ENCODE measurements at places on chromosomes 3 and 15. TPM values are rescaled to one million over a fixed set of nuclear protein-coding genes. Genes with fewer than 3 reads are reported as not detected.

Gene ISLR2
- not detected for total RNA-seq

DNA sequence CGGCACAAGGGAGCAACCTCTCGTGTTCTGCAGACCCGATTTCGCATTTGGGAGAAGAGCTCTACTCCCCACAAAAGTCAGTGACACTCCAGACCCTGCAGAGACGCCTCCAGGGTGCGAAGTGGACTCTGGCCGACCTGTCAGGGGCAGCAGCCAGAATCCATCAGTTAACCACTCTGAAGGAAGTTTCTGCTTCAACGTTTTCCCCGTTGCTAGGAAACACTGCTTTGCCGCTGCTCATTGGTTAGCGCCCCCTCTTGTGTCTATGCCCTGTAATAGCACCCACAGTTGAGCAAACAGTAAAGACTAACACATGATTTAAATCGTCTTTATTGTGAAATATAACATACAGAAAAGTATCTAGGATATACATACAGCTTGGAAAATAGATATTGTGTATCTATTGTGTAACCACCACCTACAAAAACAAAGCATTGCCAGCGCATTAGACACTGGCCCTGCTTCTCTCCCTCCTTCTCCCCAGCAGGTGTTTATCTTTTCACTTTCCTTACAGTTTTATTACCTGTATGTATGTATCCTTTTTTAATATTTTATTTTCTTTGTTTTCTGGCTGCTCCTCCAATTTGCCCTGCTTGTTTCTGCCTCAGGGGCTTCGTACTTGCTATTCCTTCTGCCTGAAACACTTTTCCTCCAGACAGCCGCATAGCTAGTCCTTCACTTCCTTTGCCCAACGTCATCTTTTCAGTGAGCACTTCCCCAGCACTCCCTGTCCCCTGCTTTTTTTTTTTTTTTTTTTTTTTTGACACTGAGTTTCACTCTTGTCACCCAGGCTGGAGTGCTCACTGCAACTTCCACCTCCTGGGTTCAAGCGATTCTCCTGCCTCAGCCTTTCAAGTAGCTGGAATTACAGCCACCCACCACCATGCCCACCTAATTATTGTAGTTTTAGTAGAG, 38.8 kb downstream of the TMEM40 start:
- H3K4me3 ChIP-seq = peak overlapping the region; percentile 7
- peak; percentile 45 for DNase-seq
- H3K27ac ChIP-seq = no peak overlapping the region
- H3K27me3 ChIP-seq = no peaks in the 10 kb centered on the region
- no peaks in the 10 kb centered on the region for H3K4me1 ChIP-seq

DNA sequence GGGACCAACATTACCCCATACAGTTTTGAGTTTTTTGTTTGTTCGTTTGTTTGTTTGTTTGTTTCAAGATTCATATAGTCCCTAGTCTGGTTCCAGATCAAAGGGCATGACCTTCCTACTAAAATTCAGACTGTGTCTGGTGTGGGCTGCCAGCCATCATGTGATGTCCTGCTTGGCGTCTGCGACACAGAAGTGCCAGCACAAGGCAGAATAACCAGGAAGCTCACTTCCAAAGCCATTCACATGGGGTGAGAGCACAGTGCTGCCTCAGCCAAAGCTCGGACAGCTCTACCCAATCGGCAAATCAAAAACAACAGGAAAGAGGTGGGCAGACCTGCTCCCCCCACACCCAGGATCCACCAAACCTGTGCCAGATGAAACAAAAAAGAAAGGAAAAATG, 142.6 kb upstream of the THBS1 start:
- H3K27ac ChIP-seq = no peak overlapping the region
- no peak overlapping the region for H3K4me3 ChIP-seq
- H3K4me1 ChIP-seq = no peaks in the 10 kb centered on the region
- no peaks in the 10 kb centered on the region for H3K36me3 ChIP-seq

Gene C3orf52
- 0.98 TPM for total RNA-seq

- H3K4me3 ChIP-seq = no peak overlapping the region
- H3K27me3 ChIP-seq = no peaks in the 10 kb centered on the region
- H3K27ac ChIP-seq = peak overlapping the region; percentile 6
- H3K36me3 ChIP-seq = no peaks in the 10 kb centered on the region
Measured at GRCh38 chr3:11228041-11228440, 44.2 kb upstream of the ATG7 start.

Gene SERINC4
- not detected for total RNA-seq

Gene SMCO1
- not detected for total RNA-seq

Gene RYK
- total RNA-seq = 60.5 TPM

- H3K36me3 ChIP-seq = no peaks in the 10 kb centered on the region
- H3K27me3 ChIP-seq = no peaks in the 10 kb centered on the region
- H3K4me1 ChIP-seq = peaks cover 73% of the 10 kb centered on the region
- H3K4me3 ChIP-seq = peak within 1 kb of the TSS; percentile 98
- peak within 1 kb of the TSS; percentile 86 for H3K27ac ChIP-seq
- DNase-seq = peak; percentile 83
Measured at GRCh38 chr15:60397772-60398445, at the start of gene ANXA2. ANXA2 (minus strand) TSS chr15:60397986; CDS start chr15:60386075, 11,911 bp downstream.

- no peak overlapping the region for H3K27ac ChIP-seq
- H3K4me3 ChIP-seq = no peak overlapping the region
- no peaks in the 10 kb centered on the region for H3K27me3 ChIP-seq
- H3K4me1 ChIP-seq = no peaks in the 10 kb centered on the region
Measured at GRCh38 chr3:59467476-59467875, 417.7 kb upstream of the CFAP20DC start.

- DNase-seq = no peak
- H3K4me3 ChIP-seq = no peak overlapping the region
- no peak overlapping the region for H3K27ac ChIP-seq
- no peaks in the 10 kb centered on the region for H3K36me3 ChIP-seq
- no peaks in the 10 kb centered on the region for H3K27me3 ChIP-seq
- no peaks in the 10 kb centered on the region for H3K4me1 ChIP-seq
Measured at GRCh38 chr15:48628832-48629231, 16.7 kb downstream of the FBN1 start.

- H3K4me1 ChIP-seq = peaks cover 15% of the 10 kb centered on the region
- no peak for DNase-seq
- no peak overlapping the region for H3K27ac ChIP-seq
- no peak overlapping the region for H3K4me3 ChIP-seq
Measured at GRCh38 chr3:40715551-40715950, 190.8 kb downstream of the ZNF621 start.

DNA sequence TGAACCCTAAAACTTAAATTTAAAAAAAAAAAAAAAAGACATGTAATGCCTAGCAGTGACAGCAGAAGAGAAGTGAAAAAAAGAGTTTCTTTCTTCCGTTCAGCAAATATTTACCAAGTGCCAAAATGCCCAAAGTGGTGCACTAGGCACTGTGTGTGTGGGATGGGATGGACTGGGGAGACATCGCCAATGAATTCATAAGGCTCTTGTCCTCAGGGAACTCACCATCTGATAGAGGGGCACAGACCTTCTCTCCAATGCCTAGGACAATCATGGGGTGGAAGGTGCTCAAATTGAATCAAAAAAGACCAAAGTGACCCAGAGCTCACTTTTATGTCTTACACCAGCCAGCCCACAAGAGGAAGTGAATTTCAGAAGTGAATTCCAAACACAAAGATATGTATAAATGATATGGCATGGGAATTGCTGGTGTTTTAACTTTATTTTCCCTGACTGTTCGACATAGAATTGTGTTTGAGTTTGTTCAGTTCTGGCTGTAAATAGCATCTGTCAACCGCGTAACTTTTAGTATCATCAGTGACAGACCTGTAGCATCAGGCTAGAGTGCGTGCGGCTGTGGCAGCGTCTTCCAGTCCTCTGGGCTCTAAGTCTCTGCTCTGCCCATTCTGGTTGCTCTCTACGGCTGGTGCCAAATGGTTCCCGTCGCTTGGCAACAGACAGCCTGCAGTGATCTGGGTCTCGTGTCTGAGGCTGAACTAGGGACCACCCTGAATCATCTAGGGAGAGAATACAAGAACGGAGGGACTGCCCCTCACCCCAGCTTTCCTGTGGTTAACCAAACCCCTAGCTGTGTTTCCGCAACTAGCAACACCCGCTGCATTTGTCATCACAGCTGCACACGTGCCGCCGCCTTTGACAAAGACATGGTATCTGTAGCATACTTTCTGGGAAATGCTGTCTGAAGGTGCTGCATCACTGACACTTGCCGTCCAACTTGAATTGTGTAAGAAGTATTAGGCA, 154.0 kb upstream of the THBS1 start:
- DNase-seq = peak; percentile 25
- no peak overlapping the region for H3K4me3 ChIP-seq
- no peaks in the 10 kb centered on the region for H3K36me3 ChIP-seq
- no peaks in the 10 kb centered on the region for H3K4me1 ChIP-seq
- no peak overlapping the region for H3K27ac ChIP-seq

GRCh38 chr3:58073301-58074108, 65.3 kb downstream of the FLNB start:
- H3K36me3 ChIP-seq = no peaks in the 10 kb centered on the region
- no peaks in the 10 kb centered on the region for H3K27me3 ChIP-seq
- peaks cover 65% of the 10 kb centered on the region for H3K4me1 ChIP-seq
- peak overlapping the region; percentile 77 for H3K27ac ChIP-seq
- no peak overlapping the region for H3K4me3 ChIP-seq

GRCh38 chr3:46904303-46905212, 27.0 kb downstream of the PTH1R start:
- H3K27ac ChIP-seq = no peak overlapping the region
- no peak overlapping the region for H3K4me3 ChIP-seq
- no peak for DNase-seq
- no peaks in the 10 kb centered on the region for H3K27me3 ChIP-seq
- no peaks in the 10 kb centered on the region for H3K36me3 ChIP-seq

DNA sequence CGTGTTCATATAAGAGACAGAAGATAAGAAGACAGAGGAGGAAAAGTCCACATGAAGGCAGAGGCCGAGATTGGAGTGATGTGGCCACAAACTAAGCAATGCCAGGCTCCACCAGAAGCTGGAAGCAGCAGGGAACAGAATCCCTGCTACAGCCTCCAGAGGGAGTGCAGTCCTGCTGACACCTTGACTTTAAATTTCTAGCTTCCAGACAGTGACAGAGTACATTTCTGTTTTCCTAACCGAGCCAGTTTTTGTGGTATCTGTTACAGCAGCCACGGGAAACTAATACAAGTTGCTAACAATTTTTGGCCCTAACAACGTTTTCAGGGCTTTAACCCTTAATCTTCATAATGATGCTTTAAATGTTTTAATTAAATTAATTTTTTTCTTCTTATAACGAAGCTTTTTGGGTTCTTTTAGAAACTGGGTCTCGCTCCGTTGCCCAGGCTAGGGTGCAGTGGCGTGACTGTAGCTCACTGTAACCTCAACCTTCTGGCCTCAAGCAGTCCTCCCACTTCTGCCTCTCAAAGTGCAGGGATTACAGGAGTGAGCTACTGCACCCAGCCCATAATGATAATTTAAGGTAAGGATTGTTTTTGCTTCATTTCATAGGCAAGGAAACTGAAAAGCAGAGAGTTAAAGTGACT, 202.3 kb upstream of the PROK2 start:
- DNase-seq = no peak
- H3K4me3 ChIP-seq = no peak overlapping the region
- no peaks in the 10 kb centered on the region for H3K4me1 ChIP-seq
- H3K27ac ChIP-seq = no peak overlapping the region
- no peaks in the 10 kb centered on the region for H3K27me3 ChIP-seq
- no peaks in the 10 kb centered on the region for H3K36me3 ChIP-seq

Gene BNC1
- 0.21 TPM for total RNA-seq

GRCh38 chr3:188166441-188166840, 12.5 kb downstream of the LPP start:
- no peak for DNase-seq
- no peak overlapping the region for H3K27ac ChIP-seq
- H3K4me1 ChIP-seq = peaks cover 8% of the 10 kb centered on the region
- H3K36me3 ChIP-seq = no peaks in the 10 kb centered on the region
- H3K27me3 ChIP-seq = no peaks in the 10 kb centered on the region

Gene NFKBIZ
- 91.0 TPM for total RNA-seq

Gene TMEM266
- not detected for total RNA-seq

DNA sequence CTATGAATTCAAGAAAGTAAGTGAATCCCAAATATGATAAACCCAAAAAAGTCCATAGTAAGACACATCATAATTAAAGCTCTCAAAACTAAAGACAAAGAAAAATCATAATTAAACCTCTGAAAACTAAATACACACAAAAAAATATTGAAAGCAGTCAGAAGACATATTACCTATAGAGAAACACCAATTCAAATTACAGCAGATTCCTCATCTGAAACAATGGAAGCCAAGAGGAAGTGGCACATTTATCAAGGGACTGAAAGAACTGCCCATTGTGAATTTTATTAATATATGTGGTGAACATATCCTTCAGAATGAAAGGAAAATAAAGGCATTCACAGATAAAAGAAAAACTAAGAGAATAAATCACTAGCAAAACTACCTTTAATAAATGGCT, 128.2 kb downstream of the SCAPER start:
- DNase-seq = no peak
- H3K36me3 ChIP-seq = no peaks in the 10 kb centered on the region
- no peaks in the 10 kb centered on the region for H3K4me1 ChIP-seq
- no peak overlapping the region for H3K27ac ChIP-seq

Gene AMT
- 20.8 TPM for total RNA-seq

- H3K27ac ChIP-seq = no peak overlapping the region
- H3K36me3 ChIP-seq = no peaks in the 10 kb centered on the region
- H3K4me3 ChIP-seq = no peak overlapping the region
- H3K4me1 ChIP-seq = no peaks in the 10 kb centered on the region
- DNase-seq = no peak
- no peaks in the 10 kb centered on the region for H3K27me3 ChIP-seq
Measured at GRCh38 chr3:156211583-156211982, 91.2 kb downstream of the KCNAB1 start.

Gene HYAL1
- total RNA-seq = 18.4 TPM

Gene CKMT1A
- total RNA-seq = not detected

Gene C3orf80
- 1.8 TPM for total RNA-seq

DNA sequence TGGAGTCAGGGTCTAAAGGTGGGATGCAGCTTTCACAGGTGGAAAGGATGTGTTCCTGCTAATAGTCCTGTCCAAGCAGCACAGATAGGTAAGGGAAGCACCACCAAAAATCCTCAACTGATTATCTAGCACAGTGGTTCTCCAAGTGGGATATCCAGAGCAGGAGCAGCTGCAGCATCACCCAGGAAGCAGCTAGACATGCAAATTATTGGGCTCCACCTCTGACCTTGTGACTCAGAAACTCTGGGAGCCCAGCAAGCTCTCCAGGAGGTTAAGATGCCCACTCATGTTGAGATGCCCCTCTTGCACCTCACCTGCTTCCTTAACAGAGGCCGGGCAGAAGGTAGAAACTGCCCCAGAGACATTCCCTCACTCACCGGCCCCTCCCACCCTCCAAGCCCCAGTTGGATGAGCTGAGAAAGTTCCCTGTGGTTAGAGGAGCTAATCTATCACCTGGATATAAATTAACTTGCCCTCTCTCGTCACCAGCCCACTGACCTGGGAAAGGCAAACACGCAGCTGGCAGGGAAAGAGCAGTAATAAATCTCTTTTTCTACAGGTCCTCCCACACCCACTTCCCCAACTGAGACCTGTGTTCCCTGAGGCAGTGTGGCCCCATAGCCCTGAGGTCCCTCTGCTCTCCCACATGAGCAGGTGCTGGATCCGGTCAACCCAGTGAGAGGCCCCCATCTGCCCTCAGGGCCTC, 39.3 kb downstream of the ADCY5 start:
- DNase-seq = no peak
- no peak overlapping the region for H3K27ac ChIP-seq
- H3K4me3 ChIP-seq = no peak overlapping the region

GRCh38 chr3:155941354-155941753, 70.9 kb downstream of the GMPS start:
- DNase-seq = no peak
- H3K4me1 ChIP-seq = no peaks in the 10 kb centered on the region

Gene VEPH1
- total RNA-seq = 6.1 TPM

Measured in tibial nerve (tissue), 4 donors.